NCI-H526 (cell line): ENCODE measurements at places on chromosomes 3 and 15.
A peak's percentile ranks its signal among the peaks of the same experiment; 100 is the strongest.

DNA sequence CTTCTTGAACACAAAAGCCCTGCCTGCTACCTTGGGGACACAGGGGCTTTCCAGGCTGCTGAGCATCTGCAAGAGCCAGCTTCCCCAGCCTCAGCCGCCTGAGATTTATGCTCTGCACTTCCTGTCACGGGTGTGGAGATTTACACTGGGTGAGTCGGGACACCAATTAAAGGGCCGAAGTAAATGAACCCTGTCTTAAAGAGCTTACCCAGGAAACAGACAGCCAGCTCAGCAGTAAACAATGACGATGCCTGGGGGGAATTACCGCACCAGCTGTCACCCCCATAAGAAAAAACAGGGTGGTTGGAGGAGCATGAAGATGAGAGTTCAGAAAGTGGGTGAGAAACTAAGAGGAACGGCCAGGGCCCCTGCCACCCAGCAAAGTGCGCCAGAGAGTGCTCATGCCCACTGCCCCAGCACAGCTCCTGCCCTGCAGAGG, 37.5 kb upstream of the IQSEC1 start:
- no peak for DNase-seq

DNA sequence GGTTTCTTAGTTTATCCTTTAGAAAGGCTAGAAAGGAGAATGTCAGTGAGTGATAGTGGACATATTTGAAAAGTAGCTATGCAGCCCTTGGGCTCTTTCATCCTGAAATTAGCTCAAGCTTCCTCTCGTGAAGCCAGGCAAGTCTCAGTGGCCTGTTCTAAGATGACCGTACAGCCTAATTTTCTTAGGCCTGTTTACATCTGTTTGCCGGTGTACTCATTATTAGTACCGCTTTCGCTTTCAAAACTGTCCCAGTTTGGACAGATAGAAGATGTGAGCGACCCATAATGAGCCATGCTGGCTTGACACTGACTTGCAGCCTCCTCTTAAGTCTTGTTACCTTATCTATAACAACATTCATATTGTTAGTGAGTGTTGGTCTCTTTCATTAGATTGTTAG, 5.7 kb upstream of the ARL14 start:
- DNase-seq, result no peak

DNA sequence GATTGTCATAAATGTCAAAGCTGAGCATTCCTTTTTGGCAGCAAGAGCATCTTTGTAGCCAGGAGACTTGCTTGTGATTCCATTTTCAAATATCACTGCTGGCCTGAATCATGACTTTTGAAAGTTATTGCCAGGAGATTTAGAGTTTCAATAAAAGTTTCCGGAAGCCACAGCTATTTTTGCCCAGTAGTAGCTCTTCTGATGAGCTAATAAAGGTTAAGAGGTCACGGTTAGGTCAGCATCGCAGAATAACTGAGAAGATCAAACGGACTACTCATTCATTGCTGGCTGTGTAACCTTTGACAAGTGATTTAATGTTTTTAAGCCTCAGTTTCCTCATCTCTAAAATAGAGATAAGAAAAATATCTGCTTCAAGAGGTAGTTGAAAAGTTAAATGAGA, 105.1 kb upstream of the ETV5 start:
- no peak for DNase-seq

DNA sequence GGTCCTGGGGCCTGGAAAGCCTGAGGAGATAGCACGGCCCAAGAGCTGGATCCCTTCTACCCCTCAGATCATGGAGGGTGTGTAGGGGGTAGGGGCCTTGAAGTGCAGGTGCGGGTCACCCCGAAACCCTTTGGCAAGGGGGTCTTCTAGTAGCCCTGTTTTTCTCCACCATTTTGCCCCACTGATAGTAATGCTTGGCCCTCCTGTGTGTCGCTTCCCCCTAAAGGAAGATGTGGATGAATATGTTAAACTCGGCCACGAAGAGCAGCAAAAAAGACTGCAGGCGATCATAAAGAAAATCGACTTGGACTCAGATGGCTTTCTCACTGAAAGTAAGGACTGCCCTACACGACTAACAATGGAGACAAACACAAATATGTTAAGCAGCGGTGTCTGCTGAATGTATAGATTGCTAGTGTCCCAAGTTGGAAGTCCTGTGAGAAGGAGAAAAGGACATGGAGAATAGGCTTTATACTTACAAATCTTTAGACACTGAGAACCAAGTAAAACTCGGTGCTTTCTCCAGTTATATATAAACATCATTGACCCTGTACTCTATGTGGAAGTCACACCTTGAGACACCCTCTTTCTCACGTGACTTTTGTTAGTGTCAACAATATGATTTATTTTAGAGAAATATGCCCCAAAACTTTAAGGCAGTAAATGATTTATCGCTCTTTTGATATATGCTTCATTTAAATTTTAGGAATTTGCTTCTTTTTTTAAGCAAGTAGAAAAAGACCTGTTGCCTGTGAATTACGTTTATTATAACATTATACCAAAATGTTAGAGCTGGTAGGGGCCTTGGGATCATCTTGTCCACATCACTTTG, 802 bp downstream of the RCN2 start:
- peak; percentile 38 for DNase-seq

- no peak for DNase-seq
These were observed 19.3 kb downstream of the PDIA5 start for GRCh38 chr3:123085932-123086627.
